ENCODE measurements at places on chromosomes 2 and 18.

DNA sequence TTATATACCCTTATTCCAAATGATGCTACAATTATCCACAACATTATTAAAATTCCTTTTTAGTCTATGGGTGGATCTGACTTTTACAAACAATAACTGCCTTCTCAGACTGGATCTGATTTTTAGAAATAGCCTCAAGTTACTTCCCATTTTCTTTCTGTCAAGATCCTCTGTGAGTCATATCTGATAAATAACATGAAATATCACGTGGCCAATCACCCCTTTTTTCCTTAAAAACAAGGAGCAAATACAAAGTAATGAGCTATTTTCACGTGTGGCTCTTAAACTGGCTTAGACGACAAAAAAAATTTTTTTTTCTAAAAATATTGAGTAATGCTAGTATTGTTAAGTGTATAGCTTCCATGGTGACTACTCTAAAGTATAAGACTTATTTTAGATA is 6.7 kb downstream of the PELI1 start:
- no peak for DNase-seq

DNA sequence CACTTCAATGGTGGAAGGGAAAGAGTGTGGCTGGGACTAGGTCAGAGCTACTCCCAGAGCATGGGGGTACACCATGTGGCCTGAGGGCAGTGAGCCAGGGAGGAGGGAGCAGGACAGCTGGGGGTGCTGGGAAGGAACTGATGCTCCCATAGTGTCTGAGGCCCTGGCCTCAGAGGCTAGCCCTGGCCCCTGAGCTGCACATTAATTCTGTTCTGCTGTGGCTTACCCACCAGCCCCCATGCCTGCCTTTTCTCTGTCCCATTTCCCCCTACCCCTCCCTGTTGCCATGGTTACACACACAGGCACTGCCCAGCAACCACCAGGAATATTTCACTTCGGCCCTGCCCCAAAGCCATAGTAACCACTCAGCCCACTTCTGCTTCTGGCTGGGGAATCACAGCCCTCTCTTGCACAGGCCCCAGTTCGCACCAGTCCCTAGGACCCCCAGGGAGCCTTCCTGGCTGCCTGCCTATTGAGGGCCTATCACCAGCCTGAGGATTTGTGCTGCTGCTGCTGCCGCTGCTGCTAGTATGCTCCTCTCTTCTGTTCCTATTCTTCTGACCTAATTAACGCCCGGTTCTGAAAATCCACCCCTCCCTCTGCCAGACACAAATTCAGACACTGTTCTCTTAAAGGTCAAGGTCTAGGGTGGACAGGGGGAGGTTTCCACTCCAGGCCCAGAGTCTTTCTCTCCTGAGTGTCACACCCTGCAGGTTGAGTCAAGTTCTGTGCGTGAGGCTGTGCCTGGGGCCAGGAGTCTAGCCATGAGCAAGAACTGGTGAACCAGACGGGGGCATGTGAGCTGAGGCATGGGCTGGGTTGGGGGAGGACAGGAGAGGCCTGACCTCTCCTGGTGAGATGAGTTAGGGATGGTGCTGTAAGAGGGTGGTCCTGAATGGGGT is 87.1 kb upstream of the MCFD2 start:
- DNase-seq = no peak

- no peak for DNase-seq
These were observed 250.0 kb downstream of the FHOD3 start for GRCh38 chr18:36547544-36547943.

DNA sequence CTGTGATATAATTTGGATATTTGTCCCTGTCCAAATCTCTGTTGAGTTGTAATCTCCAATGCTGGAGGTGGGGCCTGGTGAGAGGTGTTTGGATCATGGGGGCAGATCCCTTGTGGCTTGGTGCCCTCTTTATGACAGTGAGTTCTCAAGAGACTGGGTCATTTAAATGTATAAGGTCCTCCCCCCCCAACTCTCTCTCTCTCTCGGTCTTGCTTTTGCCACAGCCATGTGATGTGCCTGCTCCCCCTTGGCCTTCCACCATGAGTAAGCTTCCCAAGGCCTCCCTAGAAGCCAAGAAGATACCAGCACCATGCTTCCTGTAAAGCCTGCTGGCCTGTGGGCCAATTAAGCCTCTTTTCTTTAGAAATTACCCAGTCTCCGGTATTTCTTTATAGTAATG is 58.6 kb downstream of the FN1 start:
- DNase-seq = no peak

DNA sequence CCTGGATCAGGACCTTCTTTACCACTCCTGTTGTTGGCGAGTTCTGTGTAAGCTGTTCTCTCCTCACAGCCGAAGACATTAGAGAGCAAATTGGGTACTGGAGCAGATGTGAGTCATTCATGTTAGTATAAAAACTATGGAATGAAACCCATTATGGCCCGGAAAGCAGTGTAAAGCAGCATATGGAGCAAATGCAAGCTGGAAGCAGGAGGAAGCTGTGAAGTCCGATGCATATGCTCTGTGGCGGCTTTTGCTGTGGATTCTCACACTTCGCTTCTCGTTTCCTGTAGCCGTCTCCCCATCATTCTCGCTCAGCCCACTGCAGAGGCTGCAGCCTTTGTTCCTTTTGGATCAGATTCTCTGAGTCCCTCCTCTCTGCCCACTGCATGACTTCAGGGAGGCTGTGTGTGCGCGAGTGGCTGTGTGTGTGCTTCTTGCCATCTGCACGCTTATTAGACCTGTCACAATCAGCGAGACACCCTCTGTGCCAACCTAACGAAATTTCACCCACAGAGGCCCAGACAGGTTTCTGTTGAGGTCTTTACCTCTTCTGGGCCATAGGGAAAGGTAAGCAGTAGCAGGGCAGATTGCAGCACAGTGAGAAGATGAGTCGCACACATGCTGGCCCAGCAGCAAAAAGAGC is 3.3 kb upstream of the GALNT14 start:
- no peak for DNase-seq

- DNase-seq = no peak
These were observed 20.5 kb downstream of the GRB14 start for GRCh38 chr2:164600763-164601162.

DNA sequence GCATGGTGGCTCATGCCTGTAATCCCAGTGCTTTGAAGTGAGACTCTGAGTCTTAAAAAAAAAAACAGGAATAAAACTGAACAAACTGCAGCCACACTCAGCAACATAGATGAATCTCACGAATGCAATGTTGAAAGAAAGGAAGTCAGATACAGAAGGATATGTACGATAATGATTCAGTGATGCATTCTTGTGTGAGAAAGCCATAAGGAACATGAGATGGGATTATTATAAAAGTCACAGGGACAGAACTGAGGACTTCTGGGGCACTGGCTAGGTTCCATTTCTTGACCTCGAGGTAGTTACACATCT is 56.9 kb upstream of the SMAD2 start:
- no peak for DNase-seq

- no peak for DNase-seq
These were observed 439.1 kb downstream of the EIPR1 start for GRCh38 chr2:2938481-2938880.

- DNase-seq = no peak
These were observed 8.7 kb upstream of the SLC14A1 start for GRCh38 chr18:45715212-45715780.

GRCh38 chr2:46351098-46351749 is 54.0 kb downstream of the EPAS1 start:
- DNase-seq = no peak

GRCh38 chr2:153912798-153913396 is 41.2 kb downstream of the GALNT13 start:
- DNase-seq = no peak

DNA sequence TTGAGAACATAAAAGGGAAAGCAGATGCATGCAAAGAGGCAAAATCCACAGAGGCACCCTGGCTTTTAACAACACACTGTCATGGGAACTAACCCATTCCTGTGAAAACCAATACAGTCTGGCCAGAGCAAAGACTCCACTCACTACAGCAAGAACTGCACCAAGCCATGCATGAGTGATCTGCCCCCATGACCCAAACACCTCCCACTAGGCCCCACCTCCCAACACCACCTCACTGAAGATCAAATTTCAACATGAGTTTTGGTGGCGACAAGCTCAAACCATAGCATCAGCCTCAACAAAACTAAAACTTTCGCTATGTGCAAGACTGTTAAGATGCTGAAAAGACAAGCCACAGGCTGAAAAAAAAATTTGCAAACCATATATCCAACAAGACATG is 162.8 kb downstream of the SMAD2 start:
- DNase-seq = no peak

GRCh38 chr2:118854507-118855345 is 7.3 kb upstream of the EN1 start:
- DNase-seq = no peak

DNA sequence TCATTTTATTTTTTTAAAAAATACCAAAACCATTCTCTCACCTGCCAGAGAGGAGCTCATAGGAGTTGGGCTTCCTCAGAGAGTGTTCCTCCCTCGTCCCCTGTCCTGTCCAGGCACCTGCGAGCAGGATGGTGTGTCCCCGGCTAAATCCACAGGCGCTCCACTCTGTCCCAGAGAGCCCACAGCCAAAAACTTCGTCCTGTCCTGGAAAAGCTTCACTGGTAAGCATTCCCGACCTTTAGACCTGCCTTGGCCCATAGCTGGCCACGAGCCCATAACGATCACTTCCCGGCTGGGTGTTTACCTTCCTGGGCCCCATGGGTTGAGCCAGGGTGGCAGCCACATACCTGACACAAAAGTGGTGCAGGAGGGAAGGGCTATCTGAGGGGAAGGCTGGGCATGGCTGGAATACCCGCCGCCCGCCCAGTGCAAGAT is at the start of gene NGEF:
TSS of gene NGEF (minus strand) at position 230 of the 435 bp plus-strand sequence. CDS start 38,366 bp downstream, outside the sequence.
- no peak for DNase-seq

DNA sequence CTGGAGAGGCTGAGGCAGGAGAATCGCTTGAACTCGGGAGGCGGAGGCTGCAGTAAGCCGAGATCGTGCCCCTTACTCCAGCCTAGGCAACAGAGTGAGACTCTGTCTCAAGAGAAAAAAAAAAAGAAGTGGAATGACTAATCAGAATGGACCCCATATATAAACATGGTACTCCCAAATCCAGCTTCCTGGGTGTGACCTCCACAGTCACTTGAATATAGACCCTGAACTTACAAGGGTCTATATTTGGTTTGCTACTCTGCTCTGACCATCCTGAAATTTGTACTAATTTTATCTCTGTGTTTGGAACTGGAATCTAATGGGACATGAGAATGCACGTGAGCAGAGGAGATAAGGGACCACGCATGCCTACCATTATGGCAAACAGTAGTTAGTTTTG is 275.0 kb downstream of the TNS1 start:
- no peak for DNase-seq

GRCh38 chr2:48207201-48207641 is 300.9 kb upstream of the FBXO11 start:
- DNase-seq = no peak

DNA sequence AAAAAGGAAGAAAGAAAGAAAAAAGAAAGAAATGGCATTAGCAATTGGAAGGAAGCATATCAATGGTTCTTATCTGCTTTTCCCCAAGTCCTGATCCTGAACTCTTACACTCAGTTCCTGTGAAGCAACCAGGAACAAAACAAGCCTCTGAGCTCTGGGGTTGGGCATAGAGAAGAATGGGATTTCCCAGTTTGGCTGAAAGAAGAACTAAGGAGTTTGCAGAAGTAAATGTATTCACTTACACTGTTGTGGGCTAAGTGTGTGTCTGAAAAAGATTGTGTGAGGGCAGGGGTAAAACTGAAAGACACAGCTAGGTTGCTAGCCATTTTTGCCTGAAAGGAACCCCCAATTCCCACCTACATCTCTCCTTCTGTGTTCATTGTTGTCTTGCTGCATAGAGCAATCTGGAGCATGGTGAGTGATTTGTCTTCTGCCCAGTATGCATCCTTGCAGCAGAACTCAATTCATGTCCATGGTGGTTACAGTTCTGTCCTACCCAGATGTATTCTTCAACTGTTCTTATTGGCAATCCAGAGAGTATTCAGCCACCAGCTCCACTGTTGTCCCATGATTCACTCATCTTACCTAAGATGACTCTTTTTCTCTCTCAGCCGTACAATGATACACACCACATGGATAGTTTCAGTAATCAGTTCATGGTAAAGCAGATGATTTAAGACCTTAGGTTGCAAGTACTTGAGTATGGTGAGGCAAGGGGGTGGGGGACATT is 348.7 kb downstream of the ARHGAP15 start:
- DNase-seq = no peak

DNA sequence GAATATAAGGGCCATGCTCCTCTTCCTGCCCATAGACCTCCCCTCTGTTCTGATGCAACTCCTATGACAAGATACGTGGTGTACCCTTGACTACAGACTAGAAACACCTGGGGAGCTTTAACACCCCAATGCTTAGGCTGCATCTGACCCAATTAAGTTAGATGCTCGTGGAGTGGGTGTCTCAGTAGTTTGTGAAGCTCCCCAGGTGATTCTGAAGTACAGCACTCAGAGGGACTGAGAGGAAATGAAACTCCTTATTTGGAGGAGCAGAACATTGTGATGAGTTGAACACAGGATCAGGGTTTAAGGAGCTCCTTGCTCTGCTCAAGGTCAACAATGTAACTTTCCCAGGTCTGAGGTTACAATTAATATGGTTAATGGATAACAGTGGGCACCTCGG is 80.3 kb upstream of the TTC39C start:
- DNase-seq = no peak

DNA sequence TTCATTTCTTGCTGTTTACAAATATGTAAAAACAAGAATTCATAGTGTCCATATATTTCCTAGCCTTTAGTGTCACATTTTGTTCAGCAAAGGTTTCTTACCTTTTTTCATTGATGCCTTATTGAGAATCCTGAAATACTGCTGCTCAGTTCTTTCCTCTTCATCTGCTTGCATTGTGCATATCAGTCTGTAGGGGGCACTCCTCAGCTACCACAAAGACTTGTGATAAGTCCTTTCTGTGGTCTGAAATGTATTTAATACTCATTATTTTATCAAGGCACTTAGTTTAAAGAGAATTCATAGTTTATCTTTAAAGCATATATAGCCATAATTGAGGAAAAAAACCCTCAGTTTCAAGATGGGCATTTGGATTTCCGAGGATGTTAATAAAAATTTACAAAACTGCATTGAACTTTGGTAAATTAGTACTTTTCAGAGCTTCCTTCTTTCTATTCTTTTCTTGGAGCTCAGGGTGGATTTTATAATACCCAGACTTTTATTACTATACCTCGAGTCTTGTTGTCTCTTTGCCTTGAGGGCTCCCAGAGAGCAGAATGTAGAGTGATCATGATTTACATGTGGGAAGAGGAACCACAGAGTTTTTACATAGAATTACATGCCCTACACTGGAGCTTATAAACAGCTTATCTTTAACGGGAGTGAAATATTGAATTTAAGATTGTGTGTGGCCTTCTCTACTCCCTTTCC is 570.1 kb downstream of the PLCL1 start:
- DNase-seq = no peak

DNA sequence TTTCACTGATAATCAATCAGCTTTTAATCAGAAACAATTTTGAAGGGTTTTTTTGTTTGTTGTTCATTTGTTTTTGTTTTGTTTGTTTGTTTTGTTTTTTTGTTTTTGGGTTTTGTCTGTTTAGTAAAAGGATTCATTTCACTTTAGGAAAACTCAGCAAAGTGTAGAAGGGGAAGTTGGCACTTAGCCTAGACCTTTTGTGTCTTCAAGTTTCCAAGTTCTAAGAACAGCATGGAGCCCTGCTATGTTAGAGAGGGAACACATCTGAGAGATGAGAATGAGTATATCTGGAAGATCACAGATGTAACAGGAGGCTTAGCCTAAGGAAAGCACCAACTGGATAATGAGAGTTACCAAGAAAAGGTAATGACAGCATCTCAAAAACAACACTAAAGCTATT is 501.5 kb downstream of the ERBB4 start:
- no peak for DNase-seq

All from immature natural killer cell (primary cell).